Spleen (tissue), 13 donors: ENCODE measurements at places on chromosomes 6 and 20. TPM values are rescaled to one million over a fixed set of nuclear protein-coding genes. Genes with fewer than 3 reads are reported as not detected.

DNA sequence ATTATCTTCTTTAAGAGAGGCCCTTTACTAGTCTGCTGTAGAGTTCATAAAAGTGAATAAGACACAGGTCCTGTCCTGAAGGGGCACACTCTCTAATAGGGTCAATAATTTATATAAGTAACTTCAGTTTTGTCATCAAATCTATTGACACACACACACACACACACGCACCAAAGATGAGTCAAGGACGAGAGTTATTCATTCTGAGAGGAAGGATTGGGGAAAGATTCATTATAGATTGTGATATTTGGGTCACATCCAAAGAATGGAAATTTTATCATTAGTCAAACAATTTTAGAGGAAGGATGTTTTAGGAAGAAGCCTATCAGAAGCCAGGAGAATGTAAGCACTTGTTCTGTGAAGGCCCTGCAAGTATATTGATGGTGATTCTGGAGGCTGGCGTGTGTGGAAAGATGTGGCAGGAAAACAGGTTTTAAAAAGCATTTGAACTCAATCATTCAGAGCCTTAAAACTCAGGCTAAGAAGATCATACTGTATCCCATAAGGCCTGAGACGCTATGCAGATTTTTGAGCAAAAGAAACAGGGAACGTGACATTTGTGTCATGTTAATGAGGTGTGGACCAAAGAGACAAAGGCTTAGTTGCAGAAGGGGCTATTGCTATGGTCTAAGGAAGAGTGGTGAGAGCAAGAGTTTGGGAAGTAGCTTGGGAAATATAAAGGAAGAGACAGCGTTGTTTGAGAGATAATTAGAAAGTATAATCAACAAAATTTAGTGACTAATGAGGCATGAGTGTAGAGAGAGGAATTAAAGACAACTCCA is 161.4 kb upstream of the PREP start:
- DNase-seq = no peak

GRCh38 chr6:17417817-17418216 is 24.4 kb downstream of the CAP2 start:
- DNase-seq = no peak

The OR2B6 gene
- polyA plus RNA-seq = not detected

DNA sequence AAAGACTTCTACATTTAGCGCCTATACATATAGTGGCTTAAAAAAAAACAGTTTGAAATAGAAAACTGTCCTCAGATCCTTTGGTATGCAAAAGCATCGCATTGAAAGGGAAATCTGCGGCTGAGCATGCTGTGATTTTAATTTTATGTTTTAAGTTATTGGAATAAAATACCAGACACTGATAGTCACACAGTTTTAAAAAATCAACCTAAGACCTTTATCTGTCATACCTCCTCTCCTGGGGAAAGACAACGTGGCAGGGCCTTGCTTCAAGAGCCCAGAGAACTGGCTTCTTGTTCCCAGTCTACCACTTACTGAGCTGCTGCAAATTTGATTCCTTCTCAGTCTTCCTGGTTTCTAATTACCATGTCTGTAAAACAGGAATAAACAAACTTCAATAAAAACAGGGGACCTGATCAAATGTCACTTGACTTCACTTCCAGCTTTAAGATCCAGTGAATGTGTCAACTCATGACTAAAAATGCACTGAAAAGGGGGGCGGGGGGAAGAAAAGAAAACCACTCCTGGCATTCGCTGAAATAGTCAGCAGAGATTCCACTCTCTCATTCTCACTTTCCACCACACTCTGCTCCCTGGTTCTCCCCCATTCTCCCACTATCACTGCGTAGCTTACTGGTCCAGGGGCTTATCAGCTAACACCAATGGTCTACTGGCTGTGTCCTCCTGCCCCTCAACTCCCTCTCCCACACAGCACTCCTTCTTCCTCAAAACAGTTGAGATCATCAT is 494.7 kb upstream of the MARCKS start:
- DNase-seq = no peak

DNA sequence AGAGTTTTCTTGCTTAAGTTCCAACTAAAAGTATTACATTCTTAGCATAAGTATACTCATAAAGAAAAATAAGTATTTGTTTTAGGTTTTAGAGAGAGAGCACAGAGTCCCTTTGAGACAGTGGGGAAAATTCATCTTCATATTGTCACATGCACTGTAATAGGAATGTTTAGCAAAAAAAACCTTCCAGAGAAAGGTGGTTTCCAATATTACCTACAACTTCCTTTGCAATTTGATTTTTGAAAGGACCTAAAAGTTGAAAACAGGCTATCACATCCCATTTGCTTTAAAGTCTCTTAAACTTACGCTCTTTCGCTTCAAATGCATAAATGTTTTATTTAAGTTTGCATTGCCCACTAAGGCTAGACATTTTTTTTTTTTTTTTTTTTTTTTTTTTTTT is 86.4 kb downstream of the OPRM1 start:
- DNase-seq = no peak

The BTNL2 gene
- polyA plus RNA-seq = not detected

GRCh38 chr6:167416676-167417430 is 92.0 kb downstream of the TTLL2 start:
- DNase-seq = no peak

The SMIM29 gene
- 73.7 TPM for polyA plus RNA-seq

DNA sequence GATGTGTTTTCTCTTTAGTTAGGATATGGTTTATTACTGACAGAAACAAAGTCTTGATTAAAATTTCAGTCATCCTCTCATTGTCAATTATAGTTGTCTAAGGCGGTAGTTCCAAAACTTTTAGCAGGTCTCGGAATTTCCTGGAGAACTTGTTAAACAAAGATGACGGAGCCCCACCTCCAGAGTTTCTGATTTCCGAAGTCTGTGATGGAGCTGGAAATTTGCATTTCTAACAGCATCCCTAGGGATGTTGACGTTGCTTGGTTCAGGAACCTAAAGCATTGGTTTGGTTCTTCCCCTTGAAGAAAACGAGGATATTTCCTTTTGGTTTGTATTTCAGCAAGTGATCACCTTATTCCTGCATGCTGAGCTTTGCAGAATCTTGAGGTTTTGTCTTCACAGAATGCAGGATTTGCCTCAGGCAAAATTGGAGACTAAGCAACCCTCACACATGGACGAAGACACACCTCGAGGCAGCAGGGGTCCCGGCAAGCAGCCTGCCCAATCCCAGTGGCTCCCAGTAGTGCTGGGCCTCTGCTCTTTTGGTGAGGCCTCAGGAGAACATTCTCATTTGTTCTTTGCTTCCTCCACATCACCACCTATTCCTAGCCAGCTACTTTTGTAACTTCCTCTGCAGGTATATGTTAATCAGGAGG is 187.1 kb upstream of the PHACTR1 start:
- DNase-seq = no peak

GRCh38 chr6:12291839-12292604 is 1.9 kb downstream of the EDN1 start:
- peak; percentile 71 for DNase-seq

DNA sequence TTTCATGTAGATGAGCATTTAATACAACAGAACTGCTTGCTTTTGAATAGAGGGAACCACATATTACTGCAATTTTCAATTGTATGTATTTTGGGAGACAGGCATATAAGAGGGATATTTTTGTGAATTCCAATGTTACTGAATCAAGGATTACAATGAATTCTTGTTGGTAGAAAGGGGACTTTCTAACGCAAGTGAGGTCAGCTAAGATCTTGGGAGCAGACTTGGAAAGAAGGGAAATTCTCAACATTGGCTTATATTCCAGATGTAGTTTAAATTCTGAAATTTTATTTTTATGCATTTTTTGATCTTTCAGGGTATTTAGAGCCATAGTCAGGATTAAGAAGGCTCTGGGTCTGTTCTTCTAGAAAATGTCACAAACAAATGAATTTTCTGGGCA is 43.3 kb upstream of the CTAGE9 start:
- DNase-seq = no peak

- DNase-seq = no peak
Observed at GRCh38 chr20:47659904-47660601, 125.2 kb downstream of the SULF2 start.

DNA sequence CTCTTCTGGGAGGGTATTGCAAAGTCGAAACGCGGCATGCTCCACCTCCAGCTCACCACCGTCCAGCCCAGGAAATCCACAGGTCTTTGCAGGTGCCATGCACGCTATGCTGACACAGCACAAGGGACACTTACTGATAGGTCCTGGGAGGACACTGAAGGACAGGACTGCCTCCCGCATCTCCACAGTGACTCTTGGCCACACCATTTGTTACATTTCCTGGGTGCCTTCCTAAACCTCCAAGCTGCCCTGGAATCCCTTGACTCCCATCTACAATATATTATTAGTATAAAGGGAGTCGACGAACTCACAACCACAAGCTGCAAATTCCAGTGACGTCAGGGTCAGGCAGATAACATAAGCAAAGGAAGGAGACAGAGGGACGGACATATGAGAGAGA is 106.9 kb downstream of the JPH2 start:
- DNase-seq = no peak

DNA sequence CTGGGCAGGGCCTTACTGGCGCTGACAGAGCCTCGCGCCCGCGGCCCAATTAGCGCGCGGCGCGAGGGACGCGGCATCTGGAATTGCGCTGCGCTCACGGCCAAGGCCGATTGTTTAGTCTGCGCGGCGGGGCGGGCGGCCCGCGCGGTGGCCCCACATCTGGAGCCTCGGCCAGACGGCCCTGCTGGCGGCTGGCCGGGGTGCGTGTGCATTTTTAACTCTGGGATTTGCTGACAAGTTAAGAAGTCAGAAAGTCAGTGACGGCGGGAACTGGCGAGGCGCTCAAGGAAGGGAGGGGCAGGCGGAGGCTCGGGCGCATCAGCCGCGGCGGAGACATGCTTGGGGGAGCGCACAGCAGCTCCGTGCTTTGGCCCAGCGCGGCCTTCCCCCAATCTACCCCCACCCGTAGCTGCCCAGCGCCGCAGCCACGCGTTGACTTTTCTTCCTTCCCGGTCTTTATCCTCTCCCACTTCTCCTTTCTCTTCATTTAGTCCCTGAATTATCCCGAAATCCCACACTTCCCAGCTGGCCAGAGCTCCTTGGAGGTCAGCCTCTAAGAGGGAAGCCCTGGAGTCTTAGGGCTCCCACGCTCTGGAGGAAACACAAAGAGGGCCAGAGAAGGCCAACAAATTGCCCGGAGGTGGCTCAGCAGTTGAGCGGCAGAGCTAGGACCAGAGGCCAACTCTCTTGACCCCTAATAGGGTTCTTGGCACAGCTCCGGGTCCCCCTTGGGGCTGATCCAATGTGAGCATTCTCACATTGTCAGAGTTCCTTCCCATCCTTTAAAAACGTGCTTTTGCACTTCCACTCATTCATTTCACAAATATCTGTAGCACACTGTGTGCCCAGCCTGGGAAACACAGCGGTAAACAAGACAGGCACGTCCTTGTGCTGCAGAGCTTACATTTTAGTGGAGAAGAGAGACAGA is 40.8 kb upstream of the FOXP4 start:
- peak; percentile 91 for DNase-seq

DNA sequence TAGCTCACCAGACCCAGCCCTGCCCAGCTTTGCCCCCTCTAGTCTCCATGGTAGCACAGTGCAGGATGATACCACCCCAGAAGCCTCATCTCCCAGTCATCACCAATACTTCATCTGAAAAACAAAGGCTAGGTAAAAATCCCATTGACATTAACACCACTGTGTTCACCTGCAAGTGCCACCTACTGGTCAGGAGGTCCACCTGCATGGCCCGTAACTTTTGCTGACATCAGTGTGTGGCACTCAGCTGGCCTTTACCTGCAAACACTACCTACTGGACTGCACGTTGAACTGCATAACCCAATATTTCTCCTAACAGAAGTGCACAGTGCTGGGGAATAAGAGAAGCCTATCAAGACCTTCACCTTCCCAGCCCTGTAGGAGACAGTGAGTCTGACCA is 234.7 kb upstream of the ADGRB3 start:
- no peak for DNase-seq

DNA sequence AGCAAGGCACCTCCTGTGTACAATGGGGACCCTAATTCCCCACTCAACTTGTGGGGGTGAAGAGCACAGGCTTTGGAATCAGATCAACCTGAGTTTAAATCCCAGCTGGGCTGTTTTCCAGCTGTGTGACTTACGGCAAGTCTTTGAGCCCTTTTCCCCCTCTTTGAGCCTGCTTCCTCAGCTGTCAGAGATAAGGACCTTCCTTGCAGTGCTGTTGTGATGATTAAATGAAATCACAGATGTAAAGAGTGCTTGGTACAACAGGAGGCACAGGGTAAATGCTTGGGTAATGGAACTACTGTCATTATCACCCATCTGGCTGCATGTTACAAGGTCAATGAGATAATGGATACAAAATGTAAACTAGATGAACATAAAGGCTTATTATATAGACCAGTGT is 3.2 kb downstream of the SNX21 start:
- DNase-seq = no peak
